ENCODE measurements at places on chromosomes 7 and 10. TPM values are rescaled to one million over a fixed set of nuclear protein-coding genes. Genes with fewer than 3 reads are reported as not detected.

DNA sequence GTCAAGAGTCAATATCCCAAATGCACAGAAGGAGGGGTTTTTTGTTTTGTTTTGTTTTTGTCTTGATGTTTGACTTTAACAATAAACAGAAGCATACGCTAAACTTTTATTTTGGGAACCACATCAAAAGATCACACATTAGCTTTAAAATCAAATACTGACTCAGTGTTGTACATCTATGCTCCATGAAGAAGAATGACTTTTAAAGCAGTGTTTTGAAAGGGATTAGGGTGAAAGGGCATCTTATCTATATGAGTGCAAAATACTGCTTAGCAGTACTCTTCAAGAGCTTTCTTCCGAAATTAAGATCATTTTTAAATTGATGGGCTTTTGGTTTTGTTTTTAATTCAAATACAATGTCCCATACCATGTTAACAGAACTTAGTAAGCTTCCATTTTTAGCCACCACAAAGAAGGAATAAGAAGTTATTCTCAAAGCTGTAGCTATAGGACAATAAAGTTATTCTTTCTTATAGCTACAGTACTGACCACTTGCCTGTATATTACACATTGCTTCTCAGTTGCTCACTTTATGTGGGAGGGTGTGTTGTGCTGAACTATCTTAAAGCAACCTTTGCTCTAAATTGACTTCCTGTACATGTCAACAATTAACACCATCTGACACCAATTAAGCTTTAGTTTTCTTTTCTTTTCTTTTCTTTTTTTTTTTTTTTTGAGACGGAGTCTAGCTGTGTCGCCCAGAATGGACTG, 144.3 kb upstream of the KAT6B start:
- DNase-seq: no peak

DNA sequence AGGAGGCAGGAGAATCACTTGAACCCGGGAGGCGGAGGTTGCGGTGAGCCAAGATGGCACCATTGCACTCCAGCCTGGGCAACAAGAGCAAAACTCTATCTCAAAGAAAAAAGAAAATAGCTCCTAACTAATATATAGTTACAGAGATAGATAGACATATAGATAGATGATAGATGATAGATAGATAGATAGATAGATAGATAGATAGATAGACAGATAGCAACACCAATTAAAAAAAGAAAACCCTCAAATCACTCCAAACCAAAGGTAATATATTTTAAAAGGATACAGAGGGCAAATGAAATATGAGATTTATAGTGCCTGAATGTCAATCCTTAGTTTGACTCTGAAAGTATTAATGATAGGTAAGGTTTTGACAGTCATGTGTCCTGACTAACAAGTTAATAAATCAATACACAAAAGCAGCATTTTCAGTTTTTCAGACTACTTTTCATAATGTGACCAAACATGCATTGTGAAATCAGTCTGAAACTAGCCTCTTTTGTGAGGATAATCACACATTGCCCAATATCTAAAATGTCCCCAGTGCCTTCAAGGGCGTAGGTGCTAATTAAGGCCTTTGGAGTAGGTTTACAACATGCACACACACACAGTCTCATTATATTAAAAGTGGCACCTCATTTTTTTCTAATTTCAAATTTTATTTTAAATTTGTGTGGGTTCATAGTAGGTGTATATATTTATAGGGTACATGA, 61.2 kb downstream of the BPGM start:
- DNase-seq: no peak

Gene TMEM225B
- total RNA-seq: 0.18 TPM

Gene FOXI2
- total RNA-seq: not detected

Gene LHPP
- 52.0 TPM for total RNA-seq

DNA sequence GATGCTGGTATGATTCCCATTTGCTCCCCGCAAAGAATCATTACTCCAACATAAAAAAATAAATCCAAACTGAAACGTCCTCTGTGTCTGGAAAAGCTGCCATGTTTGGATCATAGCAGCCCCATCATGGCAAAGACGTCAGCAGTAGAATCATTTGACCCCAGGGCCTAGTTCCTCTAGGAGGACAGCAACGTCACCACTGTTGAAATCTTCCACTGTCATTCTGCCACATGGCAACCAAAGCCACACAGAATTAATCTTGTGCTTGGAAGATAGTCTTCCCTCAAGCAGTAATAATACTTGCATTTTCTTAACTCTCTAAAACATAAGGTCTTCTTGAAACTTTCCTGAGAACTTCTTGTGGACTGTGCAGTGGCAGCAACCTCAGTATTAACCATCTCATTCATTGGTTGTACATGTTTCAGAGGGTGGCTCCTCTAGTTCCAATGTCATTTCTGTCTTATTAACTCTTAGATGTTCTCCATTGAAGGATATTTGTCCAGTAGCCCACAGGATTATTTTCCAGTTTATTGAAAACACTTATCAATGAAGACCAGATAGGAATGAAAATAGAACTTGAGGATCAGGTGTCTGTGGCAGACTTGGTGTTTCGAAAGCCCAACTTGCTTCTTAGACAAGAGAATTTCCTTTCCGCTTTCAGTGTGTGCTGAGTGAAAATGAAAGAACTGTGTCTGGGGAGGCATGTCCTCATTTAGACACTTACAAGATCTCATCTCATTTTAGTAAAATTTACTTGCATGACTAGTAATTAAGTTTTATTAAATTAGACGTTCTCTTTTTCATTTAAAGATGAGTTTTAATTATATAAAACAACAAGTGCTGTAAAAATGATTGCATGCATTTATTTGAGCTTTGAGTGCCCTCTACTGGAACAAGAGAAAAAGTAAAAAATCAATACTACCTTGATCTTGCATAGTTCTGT, 28.9 kb upstream of the INHBA start:
- no peak for DNase-seq

DNA sequence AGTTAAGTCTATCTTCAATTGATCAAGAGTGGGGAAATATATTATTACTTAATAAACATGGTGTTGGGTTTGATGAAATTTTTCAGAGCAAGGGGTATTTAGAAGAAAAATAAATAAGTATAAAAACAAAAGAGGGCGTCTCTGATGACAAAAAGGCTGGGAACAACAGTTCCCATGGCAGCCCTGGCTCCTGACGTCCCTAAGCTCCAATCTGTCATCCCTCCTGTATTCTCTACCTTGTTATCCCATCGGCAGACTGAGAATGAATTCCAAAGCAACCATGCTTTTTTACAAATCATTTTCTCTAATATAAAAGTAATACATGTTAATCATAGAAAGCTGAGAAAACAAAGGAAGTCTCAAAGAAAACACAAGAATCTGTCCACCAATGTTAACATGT, 55.5 kb downstream of the SORBS1 start:
- DNase-seq: no peak

DNA sequence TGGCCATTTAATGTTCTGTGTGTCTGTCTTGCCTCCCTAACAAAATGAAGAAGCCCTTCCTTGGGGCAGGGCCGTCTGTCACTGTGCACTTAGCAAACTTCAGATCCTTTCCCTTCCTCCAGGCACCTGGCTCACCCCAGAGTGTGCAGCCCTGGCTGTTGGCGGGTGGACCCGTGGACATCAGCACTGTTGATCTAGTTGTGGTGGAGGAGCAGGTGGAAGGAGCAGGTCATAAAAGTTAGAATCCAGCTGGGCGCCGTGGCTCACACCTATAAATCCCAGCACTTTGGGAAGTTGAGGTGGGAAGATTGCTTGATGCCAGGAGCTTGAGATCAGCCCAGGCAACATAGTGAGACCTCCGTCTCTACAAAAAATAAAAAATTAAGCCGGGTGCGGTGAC, 12.7 kb downstream of the RAB19 start:
- no peak for DNase-seq

- DNase-seq: no peak
Measured at GRCh38 chr10:51227897-51228713, 153.8 kb downstream of the PRKG1 start.

DNA sequence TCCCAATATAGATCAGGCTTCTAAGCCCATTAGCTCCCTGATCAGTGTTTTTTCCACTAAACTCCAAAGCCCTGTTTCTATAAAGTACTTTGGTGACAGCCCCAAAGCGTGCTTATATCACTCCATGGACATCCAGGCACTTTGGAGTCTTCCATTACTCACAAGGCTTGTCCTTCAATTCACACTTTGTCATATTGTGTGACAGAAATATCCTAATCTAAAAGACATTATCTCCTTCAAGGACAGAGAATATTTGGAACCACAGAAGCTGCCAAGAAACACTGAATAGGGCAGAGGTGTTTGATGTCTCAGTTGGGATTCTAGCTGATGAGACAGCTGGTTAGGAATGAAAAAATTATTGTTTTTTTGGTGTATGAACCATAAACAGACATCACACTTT, 18.4 kb downstream of the CYP2C19 start:
- DNase-seq: no peak

GRCh38 chr7:126856691-126857291, 395.9 kb downstream of the GRM8 start:
- DNase-seq: no peak

Gene NUDT5
- 57.9 TPM for total RNA-seq

Gene PAPOLB
- not detected for total RNA-seq

Gene RBP3
- not detected for total RNA-seq

DNA sequence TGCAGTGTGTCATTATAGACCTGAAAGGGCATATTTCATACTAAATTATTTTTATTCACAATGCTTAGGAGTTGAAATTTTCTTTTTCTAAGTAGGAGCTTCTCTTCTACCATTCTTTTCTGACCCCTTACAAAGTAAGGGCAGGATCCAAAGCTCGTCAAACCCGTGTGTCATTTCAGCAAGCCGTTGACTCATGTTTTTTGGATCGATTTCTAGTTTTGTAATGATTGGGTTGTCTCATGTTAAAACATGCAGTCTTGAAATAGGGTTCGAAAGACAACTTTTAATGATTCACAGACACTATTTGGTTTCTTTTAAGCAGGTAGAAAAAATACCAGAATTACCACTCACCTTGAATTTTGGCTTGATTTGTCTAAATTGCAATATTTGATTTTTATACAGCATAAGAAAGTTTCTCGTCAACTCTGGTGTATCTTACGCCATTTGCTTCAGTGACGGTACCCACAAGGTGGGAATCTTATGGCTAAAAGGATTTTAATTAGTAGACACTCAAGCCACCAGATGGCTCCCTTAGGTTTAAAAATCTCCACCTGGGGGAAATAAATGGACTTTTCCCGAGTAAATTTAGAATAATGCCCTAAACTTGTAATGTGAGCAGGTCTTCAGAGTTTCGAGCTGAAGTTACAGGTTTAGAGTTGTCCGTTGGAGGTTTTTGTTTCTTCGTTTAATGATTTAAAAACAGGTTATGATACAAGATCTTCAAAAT, 283.4 kb downstream of the CCDC3 start:
- DNase-seq: no peak

Gene CD36
- 16.3 TPM for total RNA-seq

Gene HMX3
- total RNA-seq: 0.20 TPM

Gene DUSP5
- 3.8 TPM for total RNA-seq

DNA sequence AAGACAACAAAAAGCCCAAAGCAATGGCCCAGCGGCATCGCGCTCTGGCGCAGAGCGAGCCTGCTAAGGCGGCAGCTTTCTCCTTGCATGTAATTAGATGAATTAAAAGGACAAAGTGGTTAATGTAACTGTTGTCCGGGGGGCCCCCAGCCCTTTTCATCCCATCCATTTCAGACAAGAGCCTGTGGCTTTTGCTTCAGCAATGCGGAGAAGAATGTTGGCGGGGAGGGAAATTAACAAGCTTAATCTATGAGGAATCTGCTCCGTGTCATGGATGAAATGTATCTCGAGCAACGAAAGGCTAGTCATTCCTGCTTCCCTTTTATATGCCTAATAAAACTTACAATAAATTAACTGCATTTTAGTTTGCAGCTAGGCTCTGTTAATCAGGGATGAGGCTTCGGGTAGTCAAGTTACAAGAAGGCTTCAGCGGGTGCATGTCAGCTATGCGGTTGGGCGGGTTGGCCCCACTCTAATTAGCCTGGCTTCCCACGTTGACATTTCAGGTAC, 203.3 kb downstream of the BUB3 start:
- DNase-seq: no peak

Gene CDC14C
- not detected for total RNA-seq

Gene BAG3
- 11.3 TPM for total RNA-seq

- no peak for DNase-seq
Measured at GRCh38 chr7:26434974-26435373, 143.3 kb downstream of the SNX10 start.

- no peak for DNase-seq
Measured at GRCh38 chr10:30170814-30171213, 111.4 kb upstream of the JCAD start.

DNA sequence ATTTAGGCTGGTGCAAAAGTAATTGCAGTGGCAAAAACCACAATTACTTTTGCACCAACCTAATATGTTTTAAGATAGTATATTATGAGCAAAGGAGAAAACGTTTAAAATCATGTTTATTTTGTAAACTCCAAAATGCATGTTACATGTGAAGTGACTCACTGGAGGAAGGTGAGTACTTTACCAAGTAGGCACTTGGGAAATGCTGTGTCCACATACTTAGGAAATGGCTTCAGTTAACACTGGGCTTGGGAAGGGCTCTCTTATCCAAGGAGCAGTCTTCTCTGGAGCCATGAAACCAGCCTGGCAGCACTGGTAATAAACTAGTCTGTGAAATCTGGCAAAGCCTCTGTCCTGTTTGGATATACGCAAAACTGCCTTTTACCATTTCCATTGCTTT, 4.4 kb downstream of the RPS24 start:
- no peak for DNase-seq

DNA sequence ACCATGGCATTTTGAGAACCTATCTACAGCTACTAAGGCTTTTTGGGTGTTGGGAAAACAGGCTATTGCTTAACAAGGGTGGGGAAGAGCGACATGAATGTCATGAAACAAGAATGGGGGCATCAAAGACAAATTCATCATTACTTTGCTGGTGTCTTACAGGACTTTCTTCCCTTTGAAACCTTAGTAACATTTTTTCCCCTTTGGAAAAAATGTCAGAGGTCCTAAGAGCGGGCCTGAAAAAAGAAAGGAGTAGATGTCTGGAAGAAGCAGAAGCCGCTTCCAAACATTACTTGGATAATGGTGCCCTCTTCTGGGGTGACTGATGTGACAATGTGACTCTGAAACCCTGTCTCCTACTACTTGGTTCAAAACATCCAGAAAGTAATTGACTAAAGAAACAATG, 3.8 kb upstream of the DDX50 start:
- DNase-seq: no peak

- DNase-seq: no peak
Measured at GRCh38 chr10:125928928-125929585, 32.7 kb downstream of the FANK1 start.

DNA sequence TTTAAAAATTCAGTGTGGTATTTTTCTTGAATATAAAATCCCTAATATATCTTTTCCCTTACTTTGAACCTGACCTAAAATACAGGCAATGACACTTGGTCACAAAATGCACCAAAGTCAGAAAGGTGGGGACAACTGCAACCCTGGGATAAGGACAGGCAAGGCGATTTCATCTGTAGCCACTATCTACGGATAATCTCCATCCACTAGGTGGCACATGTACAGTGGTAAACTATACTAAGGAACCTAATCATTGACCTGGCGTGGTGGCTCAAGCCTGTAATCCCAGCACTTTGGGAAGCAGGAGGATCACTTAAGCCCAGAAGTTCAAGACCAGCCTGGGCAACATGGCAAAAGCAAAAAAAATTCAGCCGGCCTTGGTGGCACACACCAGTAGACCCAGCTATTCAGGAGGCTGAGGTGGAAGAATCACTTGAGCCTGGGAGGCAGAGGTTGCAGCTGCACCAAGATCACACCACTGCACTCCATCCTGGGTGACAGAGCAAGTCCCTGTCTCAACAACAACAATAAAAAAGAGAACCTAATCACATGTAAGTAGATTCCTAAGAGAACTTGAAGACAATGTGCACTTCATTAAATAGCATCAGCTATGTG, 98.9 kb downstream of the KMT2C start:
- no peak for DNase-seq
